ENCODE measurements at places on chromosomes 16 and 17.

- DNase-seq, result no peak
Measured at GRCh38 chr17:354651-355556, 2.3 kb upstream of the RPH3AL start.

- no peak for DNase-seq
Measured at GRCh38 chr17:72761431-72761830, 331.1 kb downstream of the SLC39A11 start.

DNA sequence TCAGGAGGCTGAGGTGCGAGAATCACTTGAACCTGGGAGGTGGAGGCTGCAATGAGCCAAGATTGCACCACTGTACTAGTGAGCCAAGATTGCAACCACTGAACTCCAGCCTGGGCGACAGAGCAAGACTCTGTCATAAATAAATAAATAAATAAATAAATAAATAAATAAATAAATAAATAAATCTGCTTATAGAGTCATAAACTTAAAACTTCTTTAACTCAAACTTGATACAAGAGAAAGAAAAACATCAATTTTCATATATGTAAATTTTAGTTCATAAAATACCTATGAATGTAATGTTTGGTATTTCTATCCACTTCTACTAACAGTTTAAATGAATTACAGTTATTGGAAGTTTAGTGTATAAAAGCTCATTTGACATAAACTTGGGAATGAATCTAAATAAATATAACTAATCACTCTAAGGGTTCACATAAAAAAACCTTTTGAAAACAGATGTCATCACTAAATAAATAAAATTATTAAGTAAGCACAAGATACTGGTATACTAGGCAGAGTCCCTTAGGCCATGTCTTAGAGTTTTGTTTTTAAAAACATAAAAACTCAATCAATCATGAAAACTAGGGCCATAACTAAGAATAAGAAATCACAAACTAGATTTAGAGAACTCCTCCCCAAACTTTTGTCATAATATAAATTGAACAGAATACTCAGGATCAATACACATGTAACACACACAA, 54.1 kb downstream of the SMURF2 start:
- DNase-seq, result no peak

GRCh38 chr17:350706-351448, 1.7 kb downstream of the RPH3AL start:
- peak; percentile 94 for DNase-seq

DNA sequence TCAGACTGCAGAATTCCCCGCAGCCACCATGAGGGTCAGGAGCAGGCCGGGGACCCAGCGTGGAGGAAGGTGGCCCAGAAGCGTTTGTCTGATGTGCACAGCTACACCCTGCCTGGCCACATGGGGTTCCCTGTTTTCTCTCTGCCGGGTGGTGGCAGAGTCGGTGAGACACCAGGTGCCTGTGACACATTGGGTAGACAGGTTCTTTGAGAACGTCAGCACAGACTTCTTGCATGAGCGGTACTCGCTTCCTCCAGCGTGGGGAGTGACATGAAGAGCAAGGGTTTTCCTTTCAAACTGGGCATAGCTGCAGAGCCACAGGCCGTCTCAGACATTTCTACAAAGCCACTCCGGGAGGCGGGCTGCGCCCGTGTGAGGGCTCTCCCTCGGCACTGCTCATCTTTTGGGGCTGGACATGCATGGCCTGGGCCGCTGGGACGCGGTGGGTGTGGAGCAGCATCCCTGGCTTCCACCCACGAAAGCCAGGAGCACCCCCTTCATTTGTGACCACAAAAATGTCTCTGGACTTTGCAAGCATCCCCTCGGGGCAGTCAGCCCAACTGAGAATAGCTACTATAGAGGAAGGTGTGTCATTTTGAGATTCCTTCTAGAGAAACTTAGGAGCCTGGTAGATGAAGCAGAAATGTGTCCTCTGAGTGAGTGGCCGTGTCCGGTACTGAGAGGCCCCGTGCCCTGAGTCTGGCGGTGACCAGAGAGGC, 26.0 kb downstream of the NME3 start:
- DNase-seq, result no peak

DNA sequence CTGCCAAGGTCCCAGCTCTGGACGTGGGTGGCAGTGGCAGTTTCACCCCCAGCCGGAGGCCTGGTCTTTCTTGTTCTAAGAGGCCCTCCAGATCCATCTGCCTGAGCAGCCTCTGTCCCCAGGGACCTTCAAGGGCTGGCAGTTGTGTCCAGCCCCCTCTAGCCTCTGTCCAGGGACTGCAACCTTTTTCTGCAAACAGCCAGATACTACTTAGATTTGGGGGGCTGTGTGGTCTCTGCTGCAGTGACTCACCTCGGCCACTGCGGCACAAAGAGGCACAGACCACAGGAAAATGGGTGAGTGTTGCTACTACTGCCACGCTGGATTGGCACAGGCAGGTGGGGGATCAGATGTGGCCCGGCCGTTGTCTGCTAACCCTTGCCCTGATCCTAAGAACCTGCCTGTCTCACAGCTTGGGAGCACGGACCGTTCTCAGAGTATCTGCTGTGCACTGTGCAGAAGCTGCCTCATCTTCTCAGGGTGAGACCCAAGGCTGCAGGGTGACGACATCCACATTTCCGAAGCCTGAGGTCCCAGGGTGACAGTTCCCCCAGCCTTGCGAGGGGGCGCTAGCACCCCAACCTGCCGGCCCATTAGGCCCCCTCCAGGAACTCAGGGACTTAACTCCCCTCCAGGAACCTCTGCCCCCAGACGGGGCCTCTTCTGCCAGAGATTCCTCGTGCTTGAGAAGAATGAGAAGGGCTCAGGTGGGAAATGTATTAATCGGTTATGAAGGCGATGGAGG, 27.6 kb downstream of the MXRA7 start:
- DNase-seq, result no peak

DNA sequence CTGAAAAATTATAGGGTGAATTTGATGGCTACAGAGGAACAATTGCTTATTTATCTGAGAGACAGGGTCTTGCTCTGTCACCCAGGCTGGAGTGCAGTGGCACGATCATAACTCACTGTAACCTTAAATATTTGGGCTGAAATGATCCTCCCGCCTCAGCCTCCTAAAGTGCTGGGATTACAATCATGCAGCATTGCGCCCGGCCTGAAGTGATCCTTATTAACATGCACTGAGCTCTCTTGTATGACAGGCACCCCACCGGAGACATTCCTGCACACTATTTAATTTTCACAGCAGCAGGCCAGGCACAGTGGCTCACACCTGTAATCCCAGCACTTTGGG, 77.7 kb downstream of the CNGB1 start:
- no peak for DNase-seq

- peak; percentile 42 for DNase-seq
Measured at GRCh38 chr17:76367642-76368041, 13.9 kb upstream of the PRPSAP1 start.

GRCh38 chr16:13453325-13453724, 466.6 kb upstream of the ERCC4 start:
- DNase-seq, result no peak

DNA sequence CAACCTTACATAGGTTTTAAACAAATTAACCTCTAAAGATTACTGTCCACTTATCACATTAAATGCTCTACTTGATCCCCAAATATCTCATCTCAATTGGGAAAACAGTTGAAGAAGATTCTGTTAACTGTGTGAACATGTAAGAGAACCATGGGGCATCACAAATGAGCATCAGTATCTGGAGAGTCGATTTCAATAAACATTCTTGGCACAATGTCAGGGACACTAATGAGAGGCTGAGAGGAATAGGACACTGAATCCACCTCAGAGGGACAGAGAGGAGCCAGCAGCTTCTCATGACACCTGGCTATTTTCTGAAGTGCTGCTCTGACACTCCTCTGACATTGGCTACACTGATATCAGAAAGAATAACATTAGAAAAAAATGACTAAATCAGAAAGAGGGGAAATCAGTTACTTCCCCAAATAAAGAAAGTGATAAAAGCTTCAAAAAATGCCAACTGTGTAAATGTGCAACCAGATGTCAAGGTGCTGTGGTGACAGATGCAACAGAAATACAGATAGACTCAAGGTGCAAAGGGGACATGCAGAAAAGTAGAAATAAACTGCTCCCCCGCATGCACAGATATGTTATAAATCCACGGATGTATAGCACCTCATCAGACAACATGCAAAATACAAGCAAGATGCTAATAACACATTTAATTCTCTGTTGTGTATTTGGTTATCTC, 67.4 kb downstream of the SNX11 start:
- DNase-seq, result no peak

DNA sequence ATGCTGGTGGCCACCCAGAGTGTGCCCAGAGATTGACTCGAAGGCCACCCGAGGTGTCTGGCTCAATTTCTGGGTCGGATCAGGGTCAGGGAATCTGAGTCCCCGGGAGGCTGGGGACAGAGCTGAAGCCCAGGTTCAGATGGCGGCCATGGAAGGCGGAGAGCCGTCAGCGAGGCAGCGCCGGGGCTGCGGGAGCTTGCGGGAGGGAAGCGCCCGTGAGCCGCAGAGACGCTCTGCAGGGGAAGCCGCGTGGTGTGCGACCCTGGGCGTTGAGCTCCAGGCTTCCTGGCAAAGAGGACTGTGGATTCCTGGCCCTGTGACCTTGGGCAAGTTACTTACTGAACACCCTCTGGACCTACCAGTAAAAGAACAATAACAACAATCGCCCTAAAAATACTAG, 518 bp upstream of the SPATA22 start:
- no peak for DNase-seq

GRCh38 chr17:329784-330420, 22.7 kb downstream of the RPH3AL start:
- DNase-seq, result no peak

- DNase-seq, result no peak
Measured at GRCh38 chr17:70618641-70619040, 449.3 kb downstream of the KCNJ2 start.

DNA sequence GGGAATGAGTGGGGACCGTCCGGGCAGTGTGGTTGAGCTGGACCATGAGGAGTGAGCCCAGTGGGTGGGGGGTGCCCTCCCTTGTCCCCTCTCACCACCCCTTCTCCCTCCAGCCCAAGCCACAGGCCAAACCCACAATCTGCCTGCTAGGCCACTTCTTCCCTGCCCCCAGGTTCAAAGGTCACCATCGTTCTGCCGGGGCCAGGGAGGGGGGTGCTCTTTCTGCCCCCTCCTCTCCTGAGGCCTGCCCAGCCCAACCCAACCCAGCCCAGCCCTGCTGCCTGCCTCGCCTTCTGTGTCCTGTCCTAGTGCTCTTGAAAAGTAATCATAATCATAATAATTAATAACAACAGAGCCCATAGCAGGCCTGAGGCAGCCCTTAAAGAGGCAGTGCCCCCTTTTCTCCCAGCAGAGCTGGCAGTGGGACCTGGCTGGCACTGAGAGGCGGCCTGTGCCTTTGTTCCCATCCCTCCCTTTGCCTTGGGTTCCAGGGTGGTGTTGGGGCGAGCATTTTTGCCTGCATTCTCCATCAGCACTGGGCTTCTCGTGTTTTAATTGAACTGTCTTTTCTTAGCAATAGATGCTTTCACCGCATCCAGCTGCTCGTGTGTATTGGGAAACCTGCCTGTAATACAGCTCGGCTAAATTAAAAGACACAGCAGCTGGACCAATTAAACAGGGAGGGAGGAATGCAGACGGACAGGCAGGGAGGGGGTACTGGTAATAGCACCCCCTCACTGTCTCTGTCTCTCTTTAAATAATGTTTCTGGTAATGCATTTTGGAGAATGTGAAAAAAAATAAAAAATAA, 46.8 kb downstream of the SREBF1 start:
- DNase-seq, result no peak

DNA sequence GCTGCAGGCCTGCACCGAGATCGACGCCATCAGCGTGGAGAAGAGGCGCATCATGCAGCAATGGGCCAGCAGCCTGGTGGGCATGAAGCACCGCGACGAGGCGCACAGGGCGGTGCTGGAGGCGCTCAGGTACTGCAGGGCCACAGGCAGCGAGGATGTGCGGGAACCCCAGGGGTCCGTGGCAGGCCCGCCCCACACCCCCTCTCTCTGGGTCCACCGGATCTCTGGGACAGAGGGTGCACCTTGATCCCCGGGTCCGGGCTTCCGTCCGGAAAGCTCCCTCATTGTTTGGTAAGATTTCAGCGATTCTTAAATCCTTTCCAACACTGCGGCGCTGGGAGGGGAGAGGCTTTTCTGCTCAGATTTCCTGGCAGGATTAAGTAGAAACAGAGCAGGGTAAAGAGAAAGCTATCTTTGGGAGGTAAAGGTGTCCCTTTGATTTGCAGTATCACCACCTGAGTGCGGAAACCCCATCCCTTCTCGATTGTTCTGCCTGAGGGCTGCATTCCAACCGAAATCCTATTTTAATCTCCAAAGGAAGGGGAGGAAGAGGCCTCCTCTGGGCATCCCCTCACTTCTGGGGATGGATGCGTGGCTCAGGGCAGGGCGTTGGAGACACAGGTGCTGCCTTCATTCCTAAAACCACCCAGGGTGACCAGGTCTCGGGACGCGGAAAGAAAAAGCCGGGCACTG, 29.2 kb downstream of the CCDC40 start:
- DNase-seq, result no peak

DNA sequence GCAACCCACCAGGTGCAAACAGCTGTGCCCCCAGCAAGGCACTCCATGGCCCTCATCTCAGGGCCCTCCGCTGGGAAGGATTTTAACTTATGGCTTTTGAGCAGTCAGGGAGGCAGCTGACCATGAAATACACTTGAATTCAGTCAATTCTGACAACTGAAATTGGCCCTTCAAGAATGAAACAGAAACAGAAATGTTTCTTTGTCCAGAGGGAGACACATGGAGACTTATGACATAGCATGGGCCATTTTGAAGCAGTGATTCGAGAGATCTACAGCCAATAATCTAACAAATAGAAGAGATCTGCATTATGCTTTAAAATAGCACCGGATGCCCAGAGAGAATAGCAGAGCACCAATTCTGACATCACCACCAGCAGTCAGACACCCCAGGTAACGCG, 7.5 kb downstream of the CACNG1 start:
- no peak for DNase-seq

GRCh38 chr17:57481910-57482391, 225.6 kb downstream of the MSI2 start:
- no peak for DNase-seq

DNA sequence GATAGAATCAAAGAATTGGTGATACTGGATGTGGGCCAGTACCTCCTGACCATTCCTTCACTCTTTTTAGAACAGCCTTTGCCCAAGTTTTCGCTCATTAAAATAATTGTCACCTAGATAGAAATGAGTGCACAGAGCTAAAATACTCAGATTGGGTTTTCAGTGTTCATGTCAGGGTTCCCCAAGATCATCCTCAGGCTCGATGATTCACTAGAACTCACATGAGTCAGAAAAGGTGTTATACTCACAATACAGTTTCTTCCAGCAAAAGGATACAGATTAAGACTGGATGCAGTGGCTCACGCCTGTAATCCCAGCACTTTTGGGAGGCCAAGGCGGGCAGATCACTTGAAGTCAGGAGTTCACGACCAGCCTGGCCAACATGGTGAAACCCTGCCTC, 19.9 kb downstream of the ERCC4 start:
- DNase-seq, result no peak

DNA sequence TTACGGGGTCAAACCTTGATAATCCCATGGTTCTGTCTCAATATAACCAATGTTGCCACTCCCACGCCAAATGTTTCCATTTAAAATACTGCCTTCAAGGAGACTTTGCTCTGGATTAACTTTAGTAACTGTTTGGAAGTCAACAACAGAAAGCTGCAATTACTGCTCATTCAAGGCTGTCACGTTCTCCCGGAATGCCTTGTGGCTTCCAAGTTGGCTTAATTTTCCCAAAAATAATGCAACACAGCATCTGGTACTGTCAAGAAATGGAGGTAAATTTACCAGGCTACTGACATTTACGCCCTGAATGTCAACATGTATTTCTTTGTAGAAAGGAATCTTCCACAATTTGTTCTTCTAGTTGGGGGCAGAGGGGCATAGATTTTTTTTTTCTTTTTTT, 38.2 kb downstream of the GPRC5B start:
- no peak for DNase-seq

- DNase-seq, result no peak
Measured at GRCh38 chr17:17757391-17757791, 76.1 kb downstream of the RAI1 start.

All from colonic mucosa (tissue), 4 donors.